ENCODE measurements at places on chromosomes 12 and 14.

DNA sequence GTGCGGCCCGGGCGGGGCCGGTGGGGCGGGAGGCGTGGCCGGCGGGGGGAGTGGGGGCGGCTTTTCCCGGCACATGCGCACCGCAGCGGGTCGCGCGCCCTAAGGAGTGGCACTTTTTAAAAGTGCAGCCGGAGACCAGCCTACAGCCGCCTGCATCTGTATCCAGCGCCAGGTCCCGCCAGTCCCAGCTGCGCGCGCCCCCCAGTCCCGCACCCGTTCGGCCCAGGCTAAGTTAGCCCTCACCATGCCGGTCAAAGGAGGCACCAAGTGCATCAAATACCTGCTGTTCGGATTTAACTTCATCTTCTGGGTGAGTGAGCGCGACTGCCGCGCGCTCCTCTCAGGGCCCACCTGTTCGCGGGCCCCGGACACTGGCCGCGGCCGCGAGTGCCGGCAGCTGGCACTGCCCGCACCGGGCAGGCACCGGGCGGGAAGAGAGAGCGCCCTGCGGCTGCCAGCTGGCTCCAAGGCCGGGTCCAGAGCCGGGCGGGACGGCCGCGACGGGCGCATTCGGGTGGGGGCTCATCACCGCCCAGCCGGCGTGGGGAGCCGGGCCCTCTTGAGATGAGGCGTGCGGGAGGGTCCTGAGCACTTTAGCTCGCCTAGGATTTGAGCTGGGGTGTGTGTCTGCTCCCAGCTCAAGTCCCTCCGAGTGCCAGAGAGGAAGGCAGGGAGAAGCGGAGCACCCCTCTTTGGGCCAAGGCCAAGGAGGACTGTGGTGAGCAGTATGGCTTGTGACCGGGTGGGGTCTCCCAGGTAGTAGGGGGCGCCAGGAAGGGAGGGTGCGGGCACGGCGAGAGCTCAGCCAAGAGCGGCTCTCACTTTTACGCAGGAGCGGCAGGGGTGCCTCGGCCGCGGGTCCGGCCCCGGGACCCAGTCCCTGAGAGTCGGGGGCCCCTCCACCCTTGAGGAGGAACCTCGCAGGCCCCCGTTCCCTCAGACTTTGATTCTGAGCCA, at the start of gene CD9:
TSS of gene CD9 (plus strand) at position 145 of the 957 bp plus-strand sequence. CDS start at position 245, 100 bp downstream.
- DNase-seq, result no peak

- DNase-seq, result no peak
Measured at GRCh38 chr14:85333841-85334240, 196.1 kb upstream of the FLRT2 start.

- DNase-seq, result no peak
Measured at GRCh38 chr14:33580841-33581240, 370.0 kb downstream of the EGLN3 start.

- no peak for DNase-seq
Measured at GRCh38 chr14:50230401-50230700, 1.0 kb downstream of the SOS2 start.

- DNase-seq, result no peak
Measured at GRCh38 chr14:105315941-105316576, 1.5 kb downstream of the PACS2 start.

DNA sequence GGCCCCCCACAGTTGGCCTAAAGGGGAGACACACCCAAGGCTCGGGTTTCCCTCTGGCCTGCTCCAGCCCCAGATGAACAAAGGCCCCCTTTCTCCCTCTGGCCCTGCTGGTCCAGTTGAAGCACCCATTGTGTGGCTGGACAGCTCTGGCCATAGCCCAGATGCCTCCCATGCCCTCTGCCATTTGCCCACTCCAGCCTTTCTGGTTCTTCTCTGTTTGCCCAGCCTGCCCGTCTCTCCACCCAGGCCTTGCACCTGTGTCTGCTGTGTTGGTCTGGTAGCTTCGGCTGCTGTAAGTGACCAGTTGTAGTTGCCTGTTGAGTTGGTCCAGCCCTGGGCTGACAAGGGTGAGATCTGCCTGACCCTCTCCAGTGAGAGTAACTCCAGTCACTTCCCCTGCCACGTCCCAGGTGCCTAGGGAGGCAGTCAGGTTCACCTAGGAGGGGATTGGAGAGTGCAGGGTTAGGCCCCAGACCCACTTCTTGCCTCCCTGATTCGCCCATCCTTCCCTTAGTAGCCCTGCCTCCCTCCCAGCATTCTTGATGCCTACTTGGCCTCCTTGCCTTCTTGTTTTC, 3.0 kb downstream of the B4GALNT1 start:
- DNase-seq, result no peak

GRCh38 chr14:34502545-34503225, 36.8 kb downstream of the EAPP start:
- DNase-seq, result no peak

DNA sequence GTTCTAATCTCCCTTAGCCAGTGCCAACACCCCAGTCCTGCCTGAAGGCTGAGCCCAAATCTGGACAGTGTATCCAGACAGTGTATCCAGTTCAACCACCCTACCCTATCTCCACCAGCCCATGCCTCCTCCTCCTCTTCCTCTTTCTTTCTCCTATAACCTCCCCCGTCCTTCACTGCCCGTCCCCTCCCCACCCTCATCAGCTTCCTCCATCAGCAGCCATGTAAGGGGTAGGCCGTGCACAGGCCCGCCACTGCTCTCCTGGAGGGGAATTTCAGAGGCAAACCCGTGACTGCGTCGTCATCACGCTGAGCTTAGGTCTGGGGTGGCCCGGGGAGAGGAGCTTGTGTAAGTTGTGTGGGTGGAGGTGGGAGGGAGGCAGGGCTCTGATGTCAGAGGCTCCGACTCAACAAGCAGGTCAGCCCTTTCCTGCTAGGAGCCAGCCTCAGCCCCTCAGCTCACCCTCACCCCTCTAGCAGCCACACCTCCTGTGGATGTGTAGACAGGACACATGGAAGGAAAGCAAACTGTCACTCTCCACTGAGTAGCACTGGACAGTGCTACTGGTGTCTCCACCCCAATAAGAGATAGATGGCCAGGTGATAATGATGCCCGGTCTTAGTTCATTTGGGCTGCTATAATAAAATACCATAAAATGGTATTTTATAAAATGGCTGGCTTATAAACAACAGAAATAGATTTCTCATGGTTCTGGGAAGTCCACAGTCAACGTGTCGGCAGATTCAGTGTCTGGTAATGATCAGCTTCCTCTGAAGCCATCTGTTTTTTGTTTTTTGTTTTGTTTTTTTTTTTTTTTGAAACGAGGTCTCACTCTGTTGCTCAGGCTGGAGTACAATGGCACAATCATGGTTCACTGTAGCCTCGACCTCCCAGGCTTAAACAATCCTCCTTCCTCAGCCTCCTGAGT, 50.5 kb downstream of the IRF2BPL start:
- DNase-seq, result no peak
